ENCODE measurements at places on chromosomes 16 and 17.

DNA sequence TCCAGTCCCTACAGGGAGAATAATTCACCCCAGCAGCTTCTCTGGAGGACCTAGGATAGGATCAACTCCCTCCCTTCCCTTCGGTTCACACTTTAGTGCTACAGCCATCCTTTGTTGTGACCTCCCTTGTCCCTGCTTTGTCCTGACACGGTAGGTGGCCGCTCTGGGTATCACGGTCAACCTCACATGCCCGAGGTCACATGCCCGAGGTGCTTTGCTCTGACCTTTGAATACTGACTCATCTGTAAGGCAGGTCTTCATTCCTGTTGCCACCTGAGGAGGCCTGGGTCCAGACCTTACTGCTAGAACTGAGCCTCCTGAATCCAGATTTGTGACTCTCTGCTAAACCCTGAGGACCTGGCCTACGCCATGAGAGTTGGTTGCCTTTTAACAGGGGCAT is 19.7 kb downstream of the ALKBH5 start:
- DNase-seq = no peak

DNA sequence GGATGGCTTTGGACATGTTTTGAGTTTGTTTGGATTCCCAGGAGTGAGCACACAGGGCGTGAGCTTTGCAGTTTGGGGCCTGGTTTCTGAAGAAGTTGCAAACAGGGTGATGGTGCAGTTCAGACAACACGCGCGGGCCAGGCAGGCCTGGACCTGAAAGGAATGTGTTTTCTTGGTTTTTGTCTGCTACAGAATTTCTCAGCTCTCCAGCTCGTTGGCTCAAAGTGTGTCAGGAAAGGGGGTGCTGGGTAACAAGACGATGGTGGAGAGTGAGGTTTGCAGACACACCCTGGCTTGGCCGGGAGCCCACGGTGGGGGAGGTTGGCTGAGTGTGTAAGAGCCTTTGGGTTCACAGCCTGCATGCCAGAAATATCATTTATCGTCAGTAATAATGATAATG is 82.3 kb downstream of the CMIP start:
- no peak for DNase-seq

- no peak for DNase-seq
These were observed 10.9 kb downstream of the OGFOD1 start for GRCh38 chr16:56462064-56462796.

DNA sequence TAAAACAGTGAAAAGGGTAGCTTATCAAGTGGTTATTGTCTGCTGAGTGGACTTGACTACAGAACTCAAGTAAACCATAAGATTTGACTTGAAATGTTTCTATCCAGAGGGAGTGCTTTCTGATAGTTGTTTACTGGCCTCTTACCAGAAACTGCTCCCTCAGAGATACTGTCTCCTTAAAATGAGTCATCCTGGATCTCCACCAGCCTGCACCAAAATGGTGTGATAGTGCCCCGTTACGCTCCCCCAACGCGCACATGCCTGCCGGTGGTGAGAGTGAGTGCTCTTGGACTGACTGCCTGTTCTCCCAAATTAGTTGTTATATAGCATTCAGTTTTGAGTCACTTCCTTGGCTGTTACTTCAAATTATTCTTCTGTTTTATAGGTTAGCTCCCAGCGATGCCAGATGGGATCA is 22.9 kb downstream of the PRCD start:
- no peak for DNase-seq

GRCh38 chr16:69495821-69496220 is 69.9 kb upstream of the NFAT5 start:
- no peak for DNase-seq

DNA sequence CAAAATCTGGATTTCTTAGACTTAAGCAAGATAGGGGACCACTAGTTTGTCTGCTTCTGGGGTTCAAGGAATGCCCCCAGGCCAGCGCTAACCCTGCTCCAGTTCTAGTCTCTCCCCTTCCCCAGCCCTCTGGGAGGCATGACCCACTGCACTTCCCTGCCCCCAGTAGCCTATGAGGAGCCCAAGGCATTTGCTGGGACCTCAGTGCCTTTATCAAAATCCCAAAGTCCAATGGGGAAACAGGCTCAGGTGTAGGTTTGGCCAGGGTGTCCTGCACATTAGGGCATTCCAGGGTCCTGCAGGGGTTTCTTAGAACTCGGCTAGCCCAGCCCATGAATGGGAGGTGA is 1.2 kb downstream of the IL4R start:
- no peak for DNase-seq

- no peak for DNase-seq
These were observed 238.7 kb upstream of the CIBAR2 start for GRCh38 chr16:85350973-85351372.

DNA sequence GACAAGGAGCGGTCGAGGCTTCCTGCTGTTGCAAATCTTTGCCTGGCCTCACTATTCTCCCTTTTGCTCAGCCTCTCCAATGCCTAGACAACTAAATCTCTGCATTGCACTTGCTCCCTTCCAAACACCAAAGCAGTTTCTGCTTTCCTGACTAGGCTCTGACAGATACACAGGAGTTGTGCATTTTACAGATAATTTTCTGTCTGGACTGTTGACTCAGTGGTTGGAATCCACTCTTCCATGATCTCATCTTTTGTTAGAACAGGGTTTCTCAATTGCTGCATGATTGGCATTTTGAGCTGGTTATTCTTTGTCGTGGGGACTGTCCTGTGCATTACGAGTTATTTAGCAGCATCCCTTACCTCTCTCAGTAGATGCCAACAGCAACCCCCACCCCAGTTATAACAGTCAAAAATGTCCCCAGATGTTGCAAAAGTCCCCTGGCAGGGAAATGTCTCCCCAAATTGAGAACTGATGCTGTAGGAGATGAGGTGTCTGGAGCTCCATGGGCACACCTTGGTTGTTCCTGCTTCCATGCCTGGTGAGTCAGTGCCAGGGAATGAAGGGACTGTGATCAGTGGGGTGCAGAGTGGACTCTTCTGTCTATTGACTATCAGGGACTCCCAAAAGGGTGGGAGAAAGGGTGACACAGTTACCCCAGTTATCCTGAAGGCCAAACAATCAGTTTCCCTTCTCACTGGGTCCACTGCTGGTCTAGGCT is 557.4 kb upstream of the PSMD7 start:
- no peak for DNase-seq

DNA sequence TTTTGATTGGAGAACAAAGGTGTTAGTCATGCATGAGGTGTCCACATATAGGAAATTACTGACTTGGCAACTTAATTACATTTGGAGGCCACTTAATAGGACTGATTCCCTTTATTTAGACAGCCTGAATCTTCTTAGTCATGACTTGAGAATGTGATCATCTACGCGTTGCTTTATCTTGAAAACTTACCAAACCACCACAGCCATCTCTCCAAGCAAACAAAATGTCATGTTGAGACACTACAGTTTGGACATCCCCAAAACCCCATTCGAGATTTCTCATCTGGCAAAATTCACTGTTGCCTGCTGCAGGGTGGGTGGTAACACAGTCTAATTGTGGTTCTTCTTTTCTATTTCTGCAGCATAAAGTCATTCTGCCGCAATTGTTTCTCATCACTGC is 176.5 kb upstream of the CDH5 start:
- DNase-seq = no peak

DNA sequence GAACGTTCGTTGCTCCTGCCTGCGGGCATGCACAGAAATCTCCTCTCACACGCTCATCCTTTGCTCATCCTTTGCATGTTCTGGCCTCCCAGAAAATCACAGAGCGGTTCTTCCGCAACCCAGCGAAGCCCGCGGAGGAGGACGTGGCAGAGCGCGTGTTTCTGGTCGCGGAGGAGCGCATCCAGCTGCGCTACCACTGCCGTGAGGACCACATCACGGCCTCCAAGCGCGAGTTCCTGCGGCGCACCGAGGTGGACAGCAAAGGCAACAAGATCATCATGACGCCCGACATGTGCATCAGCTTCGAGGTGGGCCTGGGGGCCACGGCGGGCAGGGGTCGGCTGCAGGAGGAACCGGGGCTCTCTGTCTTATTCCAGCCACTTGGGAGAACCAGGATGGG is 9.6 kb upstream of the KATNB1 start:
- no peak for DNase-seq

DNA sequence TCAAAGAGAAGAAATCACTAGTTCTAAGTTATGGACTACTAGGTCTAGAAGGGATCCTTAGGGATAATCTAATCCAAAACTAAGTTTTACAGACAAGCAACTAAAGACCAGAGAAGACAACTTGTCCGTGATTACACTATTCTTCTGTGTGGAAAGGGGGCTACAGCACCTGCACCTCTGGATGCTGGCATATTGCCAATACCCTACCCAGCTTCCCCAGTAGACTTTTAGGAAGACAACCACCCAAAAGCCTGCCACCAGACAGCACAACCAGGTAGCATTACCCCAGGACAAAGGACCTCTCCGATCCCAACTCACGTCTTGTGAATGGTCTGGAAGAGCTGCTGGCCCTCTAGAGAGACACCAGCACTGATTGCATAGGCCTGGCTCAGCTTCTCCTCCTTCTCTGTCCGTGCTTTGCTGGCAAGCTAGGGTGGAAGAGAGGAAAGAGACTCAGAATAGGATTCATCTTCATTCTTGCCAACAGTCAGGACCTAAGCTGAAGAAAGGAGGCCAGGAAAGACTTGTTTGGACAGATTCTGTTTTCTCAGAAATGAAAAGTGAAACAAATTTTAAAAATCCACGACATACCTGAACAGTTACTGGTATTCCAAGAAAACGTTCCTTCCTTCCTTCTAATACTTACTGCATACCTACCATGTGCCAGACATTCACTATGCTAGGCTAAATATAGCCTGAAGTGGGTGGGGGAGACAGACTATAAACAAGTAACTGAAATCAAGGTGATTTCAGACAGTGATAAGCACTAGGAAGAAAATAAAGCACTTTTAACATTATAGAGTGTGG is 25.3 kb upstream of the TMEM101 start:
- DNase-seq = no peak

DNA sequence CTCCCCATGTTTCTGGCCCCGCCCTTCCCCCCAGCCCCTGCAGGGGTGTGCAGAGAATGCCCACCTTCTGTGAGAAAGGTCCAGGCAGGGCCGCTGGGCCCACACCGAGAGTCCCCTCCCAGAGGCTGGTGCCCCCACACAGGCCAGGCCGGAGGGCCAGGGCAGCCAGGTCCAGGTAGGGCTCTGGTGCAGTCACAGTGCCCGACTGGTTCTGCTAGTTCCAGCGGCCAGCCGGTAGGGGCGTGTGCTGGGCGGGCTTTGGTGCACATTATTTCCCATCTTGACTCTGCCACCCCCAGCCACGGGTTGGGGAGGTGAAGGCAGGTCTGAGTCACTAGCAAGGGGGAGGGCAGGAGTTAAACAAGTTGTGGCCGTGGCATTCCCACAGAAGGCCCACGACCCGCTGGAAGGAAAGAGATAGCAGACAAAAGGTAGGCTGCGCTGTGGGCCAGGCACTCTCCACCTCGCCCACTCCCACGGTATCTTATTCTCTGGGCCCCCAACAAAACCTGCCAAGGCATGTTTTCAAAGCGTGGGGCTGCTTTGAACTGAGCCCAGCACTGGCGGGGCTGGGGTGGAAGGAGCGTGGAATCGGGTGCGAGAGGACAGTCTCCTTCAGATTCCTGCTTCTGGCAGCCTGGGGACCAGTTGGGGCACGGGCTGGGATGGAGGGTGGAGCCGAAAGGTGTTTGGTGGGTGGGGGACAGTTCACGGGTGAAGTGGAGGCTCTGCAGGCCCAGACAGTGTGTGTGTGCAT is 1.9 kb downstream of the EPN3 start:
- no peak for DNase-seq

- no peak for DNase-seq
These were observed 3.2 kb downstream of the ZSCAN10 start for GRCh38 chr16:3095869-3096268.

DNA sequence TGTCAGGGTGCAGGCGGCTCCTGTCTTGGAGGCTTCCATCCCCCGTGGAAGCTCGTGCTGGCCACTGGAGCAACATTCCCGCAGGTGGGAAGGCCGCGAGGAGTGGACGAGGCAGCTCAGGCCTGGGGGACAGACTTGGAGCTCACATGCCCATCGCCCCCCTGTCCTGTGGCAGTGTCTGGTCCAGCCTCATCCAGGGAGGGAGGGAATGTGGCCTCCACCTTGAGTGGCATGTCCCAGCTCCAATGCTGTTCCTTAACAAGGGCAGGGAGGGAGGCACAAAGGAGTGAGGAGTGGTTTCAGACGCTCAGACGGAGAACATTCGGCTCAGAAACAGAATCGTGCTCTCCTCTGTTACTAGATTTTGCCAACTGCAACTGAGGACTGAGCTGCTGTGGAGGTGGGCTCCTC is 159.4 kb upstream of the CHMP6 start:
- DNase-seq = no peak

DNA sequence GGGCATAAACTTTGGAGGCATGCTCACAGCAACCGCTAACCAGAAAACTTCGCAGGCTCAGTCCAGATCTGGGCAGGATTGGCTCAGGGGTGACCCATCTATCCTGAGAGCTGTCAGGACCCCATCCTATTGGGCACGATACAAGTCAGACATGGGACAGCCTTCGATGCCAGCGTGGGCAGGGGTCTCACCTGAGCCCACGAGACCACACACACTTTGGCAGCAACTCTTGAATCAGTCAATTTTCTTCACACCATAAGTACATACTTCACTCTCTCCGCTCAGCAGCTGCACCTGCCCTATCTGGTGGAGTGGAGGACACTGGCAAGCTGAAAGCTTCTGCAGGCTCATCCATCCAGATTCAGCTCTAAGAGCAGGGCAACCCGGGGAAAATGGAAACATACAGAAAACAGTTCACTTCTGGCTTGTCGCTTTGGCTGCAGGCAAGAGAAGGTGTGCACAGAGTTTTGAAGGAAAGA is 48.3 kb downstream of the ZFHX3 start:
- no peak for DNase-seq

DNA sequence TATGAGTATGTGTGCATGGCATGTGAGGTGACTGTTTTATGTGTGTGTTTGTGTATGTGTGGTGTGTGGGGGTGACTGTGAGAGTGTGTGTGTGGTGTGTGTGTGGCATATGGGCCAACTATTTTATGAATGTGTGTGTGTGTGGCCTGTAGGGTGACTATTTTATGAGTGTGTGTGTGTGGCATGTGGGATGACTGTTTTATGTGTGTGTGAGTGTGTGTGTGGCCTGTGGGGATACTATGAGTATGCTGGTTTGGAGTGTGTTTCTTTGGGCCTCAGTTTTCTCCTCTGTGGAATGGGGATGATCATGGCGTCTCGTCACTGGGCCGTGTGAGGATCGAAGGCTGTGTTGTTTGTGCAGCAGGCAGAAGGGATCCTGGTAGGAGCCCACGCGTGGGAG is 152.1 kb upstream of the PLCG2 start:
- DNase-seq = no peak

All from progenitor cell of endocrine pancreas (in vitro differentiated cells).